Urinary bladder (tissue), 4 donors: ENCODE measurements at places on chromosomes 13 and 19.
A peak's percentile ranks its signal among the peaks of the same experiment; 100 is the strongest.

GRCh38 chr19:2491130-2491801 is 15.3 kb downstream of the GADD45B start:
- no peak for DNase-seq

- no peak for DNase-seq
These were observed 665.7 kb upstream of the GPC6 start for GRCh38 chr13:92560883-92561282.

- no peak for DNase-seq
These were observed 16.5 kb downstream of the SIGLEC7 start for GRCh38 chr19:51158474-51159129.

GRCh38 chr19:10961073-10961860 is 437 bp downstream of the SMARCA4 start:
- DNase-seq = no peak

- DNase-seq = no peak
These were observed 7.6 kb downstream of the CTU1 start for GRCh38 chr19:51100601-51101000.

DNA sequence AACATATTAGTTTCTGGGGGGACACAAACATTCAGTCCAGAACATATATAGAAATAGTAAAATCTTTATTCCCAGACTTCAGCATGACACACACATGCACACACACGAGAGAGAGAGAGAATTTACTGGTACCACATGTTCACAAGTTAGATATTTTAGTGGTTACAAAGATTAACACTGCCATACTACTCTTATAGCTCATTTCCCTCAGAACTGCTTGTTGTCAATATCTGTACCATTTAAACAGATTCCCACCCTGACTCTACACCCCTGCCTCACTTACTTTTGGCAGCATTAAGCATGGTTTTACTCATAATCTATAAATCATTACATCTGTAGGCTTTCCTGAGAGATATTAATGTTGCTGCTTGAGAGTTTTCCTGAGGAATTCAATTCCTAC is 524.7 kb upstream of the HTR2A start:
- no peak for DNase-seq

DNA sequence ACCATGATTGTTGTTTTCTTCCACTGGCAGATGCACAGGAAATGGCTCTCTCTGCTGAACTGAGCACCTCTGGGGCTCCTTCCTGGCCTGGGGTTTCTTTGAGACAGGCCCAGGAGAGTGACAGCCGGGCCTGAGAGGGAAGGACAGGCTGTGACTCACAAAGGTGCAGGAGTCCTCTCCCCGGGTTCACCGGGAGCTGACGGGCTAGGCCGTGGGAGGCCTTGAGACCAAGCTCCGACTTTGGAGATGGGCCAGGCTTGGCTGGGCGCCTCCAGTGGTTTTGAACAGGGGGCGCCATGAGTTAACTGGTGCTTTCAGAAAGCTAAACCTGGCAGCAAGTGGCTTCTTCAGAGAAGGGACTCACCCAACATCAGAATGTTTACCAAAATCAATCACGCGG is 143.4 kb downstream of the URI1 start:
- no peak for DNase-seq

DNA sequence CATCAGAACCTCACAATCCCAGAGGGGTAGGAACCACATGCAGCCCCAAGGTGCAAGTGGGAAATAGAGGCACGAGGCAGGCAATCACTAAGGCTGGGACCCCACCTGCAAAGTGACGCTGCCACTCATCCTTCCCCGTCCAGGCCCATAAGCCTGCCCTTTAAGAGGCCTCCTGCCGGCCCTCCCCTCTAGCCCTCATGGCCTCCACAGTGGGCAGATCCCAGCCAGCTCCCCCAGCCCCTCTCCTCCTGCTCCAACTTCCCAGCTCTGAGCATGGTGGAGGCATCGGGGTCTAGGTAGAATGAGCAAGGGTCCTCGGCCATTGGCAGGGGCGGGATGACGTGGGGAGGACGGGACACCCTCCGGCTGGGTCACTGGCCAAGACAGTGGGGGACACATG is 2.7 kb downstream of the ZSCAN18 start:
- DNase-seq = no peak

- DNase-seq = no peak
These were observed 4.1 kb downstream of the FRY start for GRCh38 chr13:32035716-32036115.

- DNase-seq = no peak
These were observed 5.7 kb downstream of the ISOC2 start for GRCh38 chr19:55455576-55456235.

GRCh38 chr13:79668201-79668752 is 187.3 kb downstream of the NDFIP2 start:
- DNase-seq = no peak

DNA sequence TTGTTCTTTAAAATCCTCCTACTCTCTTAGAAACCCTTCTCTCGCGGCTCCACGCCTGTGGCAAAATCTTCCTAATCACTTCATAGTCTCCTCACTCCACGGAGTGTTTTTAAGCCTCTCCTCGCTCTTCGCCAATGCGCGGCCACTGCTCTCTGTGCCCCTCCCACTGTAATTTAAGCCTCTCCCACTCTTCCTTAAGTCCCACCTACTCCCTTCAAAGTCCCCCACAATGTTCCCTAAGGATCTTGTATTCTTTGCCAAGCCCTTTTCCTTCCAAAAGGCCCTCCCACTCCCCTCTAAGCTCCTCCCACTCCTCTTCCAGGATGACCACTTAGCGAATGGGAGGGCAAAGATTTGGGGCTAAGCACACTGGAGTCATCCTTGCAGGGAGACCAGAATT is 1.3 kb downstream of the FIZ1 start:
- DNase-seq = no peak

GRCh38 chr19:34818270-34818669 is 45.3 kb upstream of the ZNF599 start:
- DNase-seq = no peak

GRCh38 chr19:29715701-29716581 is 880 bp upstream of the C19orf12 start:
- DNase-seq = no peak

GRCh38 chr13:38520041-38520440 is 166.8 kb upstream of the FREM2 start:
- DNase-seq = no peak

- no peak for DNase-seq
These were observed 82.2 kb downstream of the SLC7A1 start for GRCh38 chr13:29513002-29513980.

DNA sequence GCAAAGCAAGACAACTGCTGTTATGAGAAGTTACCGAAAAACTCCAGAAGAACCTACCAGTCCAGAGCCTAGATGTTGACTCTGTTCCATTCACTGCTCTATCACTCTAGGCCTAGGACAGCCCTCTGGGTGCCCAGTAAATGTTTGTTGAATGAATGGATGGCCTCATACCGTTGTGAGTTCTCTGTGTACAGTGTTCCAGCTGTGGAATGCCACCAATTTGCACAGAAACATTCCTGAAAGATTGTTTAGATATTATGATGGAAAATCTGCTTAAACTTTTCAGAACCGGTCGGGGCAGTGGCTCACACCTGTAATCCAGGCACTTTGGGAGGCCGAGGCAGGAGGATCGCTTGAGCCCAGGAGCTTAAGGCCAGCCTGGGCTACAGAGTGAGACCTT is 1.3 kb upstream of the FBL start:
- no peak for DNase-seq

- DNase-seq = peak; percentile 35
These were observed 3.2 kb upstream of the SPACA6 start for GRCh38 chr19:51689751-51690453.

DNA sequence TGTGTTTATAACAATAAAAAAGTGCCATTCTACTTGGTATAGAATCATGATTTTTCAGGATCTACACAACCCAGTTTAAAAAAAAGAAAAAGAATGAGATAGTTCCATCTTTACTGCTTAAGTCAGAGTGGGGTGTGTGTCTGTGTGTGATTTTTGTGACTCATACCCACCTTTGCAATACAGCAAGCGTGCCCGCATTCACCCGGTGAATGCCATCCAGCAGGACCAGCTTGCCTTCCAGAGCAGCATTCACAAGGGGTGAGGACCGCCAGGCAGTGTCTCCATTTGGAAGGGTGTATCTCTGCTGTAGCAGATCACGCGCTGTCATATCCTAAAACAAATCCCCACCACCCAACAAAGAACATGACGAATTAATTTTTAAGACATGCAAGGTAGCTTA is 127.7 kb downstream of the VWA8 start:
- no peak for DNase-seq

GRCh38 chr13:27924529-27925141 is 4.8 kb downstream of the PDX1 start:
- DNase-seq = no peak

DNA sequence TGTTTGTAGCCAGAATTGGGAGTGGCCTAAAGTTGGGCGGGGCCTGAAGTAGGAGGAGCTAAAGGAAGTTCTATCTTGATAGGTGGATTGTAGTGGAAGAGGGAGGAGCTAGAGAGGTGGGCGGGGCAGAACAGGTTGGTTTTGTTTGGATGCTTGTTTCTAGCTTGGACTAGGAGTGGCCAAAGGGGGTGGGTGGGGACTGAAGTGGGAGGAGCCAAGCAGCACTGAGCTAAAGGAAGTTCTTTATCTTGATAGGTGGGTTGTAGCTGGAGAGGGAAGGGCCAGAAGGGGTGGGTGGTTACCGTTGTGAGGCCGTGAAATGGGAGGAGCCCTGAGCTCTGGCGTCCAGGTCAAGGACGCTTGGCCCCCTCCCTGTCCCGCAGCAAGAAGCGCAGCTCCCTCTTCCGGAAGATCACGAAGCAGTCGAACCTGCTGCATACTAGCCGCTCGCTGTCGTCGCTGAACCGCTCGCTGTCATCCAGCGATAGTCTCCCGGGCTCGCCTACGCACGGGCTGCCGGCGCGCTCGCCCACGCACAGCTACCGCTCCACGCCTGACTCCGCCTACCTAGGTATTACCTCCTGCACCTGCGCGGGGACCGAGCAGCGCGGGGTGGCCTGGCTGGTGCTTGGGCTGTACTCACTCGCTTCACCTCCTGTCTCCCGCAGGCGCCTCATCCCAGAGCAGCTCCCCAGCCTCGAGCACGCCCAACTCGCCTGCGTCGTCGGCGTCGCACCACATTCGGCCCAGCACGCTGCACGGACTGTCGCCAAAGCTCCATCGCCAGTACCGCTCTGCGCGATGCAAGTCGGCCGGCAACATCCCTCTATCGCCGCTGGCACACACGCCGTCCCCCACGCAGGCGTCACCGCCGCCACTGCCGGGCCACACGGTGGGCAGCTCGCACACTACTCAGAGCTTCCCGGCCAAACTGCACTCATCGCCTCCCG is 8.0 kb downstream of the DNASE2 start:
- DNase-seq = no peak

- no peak for DNase-seq
These were observed 9.9 kb downstream of the FCHO1 start for GRCh38 chr19:17761148-17761547.

DNA sequence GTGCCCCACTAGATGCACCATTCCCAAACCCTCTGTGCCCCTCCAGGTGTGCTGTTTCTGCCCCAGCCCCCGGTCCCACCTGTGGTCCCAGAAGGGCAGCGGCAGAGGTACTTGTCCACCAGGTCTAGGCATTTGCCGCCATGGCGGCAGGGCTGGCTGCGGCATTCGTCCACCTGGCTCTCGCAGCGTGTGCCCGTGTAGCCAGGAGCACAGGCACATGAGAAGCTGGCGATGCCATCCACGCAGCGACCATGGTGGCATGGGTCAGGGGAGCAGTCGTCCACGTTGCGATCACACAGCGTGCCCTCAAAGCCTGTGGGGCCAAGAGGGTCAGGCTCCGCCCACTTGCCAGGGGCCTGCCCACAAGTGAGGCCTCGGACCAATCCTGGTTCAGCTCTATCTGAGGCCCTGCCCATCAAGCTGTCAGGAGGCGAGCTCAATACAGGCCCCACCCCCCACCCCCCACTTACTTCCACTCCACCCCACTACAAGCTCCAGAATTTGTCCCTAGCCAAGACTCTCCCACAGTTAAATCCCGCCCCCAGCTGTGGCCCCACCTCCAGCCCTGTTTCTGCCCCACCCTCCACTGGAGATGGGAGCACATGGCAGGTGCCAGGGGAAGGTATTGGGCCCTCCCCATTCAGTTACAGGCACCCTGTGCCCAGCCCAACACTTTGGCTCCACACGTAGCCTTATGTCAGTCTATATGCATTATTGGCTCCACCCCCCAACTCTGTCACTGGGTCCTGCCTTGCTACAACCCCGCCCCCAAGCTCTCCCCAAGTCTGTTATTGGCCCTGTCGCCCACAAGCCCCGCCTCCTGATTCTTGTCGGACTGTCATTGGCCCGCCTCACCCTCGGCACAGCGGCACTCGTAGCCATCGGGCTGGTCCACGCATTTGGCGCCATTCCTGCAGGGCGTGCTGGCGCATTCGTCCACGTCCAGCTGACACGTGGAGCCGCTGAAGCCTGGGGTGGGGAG is 13.5 kb downstream of the NOTCH3 start:
- no peak for DNase-seq

- DNase-seq = no peak
These were observed 882.2 kb upstream of the SLC10A2 start for GRCh38 chr13:103948426-103948825.

DNA sequence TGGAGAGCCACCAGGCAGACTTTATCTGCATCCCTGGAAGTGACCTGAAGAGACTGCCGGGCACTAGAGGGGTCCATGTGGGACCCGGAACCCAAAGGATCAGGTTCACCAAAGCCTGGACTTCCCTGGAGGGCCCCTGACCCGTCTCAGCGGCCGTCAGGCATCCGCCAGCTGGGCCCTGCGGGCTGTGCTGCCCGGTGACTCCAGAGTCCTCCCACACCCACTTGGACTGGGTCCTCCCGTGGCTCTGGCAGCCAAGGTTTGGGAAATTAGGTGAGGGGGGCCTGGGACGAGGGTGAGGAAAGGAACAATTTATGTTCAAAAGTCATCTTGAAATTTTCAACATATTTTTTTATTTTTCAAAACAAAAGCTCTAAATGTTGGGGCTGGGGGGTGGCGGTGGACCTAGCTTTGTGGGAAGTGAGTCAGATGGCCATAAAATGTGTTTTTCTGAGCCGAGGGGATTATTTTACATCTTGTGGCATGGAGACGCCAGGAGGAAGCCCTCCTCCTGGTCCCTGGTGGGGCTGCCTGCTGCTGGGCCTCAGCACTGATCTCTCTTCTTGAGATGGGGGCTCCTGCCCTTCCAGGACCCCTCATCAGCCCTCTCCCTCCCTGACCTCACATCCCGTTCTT is 20.2 kb downstream of the CEBPA start:
- no peak for DNase-seq

DNA sequence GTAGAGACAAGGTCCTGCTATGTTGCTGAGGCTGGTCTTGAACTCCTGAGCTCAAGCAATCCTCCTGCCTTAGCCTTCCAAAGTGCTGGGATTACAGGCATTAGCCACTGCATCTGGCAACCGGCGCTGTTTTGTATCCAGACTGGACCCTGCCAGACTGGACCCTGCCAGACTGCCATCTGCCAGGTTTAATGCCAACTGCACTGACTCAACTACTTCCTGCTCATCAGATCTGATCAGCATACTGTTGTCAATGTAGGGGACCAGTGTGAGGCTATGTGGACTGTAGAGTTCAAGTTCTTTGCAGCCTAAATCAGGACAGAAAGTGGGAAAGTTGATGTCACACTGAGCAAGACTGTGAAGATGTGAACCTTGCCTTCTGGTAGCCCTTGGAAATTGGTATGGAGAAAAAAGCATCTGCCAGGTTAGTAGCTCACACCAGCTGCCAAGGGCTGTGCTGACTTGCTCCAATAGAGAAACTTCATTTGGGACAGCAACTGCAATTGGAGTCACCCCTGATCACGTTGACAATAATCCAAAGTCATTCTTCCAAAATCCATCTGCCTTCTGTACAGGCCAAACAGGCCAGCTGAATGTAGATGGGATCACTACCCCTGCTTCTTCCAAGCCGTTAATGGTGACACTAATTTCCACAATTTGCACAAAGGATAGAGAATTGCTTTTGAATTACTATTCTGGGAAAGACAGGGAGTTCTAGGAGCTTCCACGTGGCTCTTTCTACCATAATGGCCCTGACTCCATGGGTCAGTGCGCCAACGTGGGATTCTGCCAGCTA is 36.8 kb upstream of the ATP1A3 start:
- no peak for DNase-seq
